D341Med (cell line): ENCODE measurements at places on chromosomes 7 and 10.
A peak's percentile ranks its signal among the peaks of the same experiment; 100 is the strongest.

- DNase-seq, result no peak
These were observed 34.2 kb upstream of the TARP start for GRCh38 chr7:38307640-38308039.

- DNase-seq, result no peak
These were observed 37.3 kb downstream of the ZCCHC24 start for GRCh38 chr10:79407811-79408795.

DNA sequence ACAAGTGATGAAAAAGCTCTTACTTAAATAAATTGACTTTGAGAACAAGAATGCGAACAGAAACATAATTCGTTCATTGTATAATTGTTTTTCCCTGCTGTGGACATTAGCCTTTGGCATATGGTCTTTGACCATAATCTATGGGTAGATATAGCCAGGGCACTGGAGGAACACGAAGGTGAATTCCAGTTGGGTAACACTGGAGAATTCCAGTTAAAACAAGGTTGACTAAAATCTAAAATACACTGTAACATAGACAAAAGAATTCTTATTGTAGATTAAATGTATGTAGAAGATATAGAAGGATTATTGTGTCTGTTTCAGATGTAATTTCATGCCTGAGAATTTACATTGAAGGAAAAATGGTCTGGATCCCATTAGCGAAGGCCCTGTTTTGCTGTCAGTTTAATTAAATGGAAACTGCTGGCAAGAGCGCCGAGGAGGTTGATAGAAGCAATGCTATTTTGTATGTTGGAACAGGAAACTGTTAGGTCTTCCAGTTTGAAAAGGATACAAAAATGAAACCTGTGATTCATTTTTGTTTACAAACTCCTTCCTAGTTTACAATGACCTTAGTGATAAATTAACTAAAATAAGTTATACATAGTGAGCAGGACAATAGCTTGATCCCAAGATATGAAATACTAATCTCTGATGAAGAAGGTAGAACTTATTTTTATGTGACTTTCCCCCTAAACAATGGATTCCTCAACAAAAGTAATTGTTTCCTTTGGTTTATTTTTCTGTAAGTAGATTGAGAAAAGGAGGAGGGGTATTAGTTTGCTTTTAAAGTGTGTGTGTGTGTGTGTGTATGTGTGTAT is 68.9 kb downstream of the ARID5B start:
- no peak for DNase-seq

DNA sequence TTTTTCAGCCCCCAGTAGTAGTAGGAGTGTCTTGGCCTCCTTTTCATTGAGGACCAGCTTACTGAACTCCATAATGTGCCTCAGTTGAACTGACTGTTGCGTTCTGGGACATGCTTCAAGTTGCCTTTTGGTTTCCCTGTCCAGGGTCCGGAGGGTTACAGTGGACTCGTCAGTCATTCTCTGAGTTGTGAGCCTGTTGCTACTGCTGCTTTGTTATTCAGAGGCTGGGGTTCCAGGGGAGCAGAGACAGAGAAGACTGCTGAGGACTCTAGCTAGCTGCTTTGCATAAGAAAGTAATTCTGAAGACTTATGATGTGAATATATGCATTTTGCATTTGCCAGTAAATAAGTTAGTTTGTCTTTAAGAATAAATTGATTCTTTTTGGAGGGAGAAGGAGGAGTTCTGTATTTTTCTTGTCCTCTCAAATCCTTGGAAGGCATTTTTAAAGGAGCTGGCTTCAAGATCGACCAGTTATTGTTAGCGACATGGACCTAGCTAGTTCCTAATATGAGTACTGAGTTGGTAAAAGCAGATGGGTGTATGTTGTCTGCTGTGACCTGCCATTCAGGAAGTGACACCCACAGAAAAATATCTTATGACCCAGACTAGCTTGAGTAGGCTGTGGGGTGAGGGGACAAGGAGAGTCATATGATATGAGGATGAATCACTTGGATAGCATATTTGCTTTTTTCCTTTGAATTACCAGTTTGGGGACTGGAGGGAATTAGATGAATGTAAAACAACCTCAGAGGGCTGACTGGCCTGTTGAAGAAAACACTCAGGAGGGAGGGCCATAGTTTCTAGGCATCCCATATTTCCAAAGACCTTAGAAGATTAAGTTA is 8.3 kb downstream of the PI4K2A start:
- DNase-seq, result no peak

DNA sequence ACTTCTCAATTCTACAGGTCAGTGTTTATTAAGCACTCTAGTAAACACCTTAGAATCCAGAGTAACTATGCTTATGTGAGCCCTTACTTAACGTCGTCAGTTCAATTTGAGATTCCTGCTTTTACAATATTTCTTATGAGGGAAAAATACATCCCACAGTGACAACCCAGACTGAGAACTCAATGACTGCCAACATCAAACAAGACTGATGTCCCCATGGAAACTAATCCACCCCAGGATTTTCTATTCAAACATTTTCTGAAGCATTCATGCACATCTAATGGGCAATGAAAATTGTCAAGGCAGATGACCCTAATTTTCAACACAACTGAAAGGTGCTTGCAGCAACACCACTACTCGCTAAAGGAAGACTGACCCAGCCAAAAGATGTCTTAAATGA is 67.0 kb downstream of the ATE1 start:
- DNase-seq, result no peak

DNA sequence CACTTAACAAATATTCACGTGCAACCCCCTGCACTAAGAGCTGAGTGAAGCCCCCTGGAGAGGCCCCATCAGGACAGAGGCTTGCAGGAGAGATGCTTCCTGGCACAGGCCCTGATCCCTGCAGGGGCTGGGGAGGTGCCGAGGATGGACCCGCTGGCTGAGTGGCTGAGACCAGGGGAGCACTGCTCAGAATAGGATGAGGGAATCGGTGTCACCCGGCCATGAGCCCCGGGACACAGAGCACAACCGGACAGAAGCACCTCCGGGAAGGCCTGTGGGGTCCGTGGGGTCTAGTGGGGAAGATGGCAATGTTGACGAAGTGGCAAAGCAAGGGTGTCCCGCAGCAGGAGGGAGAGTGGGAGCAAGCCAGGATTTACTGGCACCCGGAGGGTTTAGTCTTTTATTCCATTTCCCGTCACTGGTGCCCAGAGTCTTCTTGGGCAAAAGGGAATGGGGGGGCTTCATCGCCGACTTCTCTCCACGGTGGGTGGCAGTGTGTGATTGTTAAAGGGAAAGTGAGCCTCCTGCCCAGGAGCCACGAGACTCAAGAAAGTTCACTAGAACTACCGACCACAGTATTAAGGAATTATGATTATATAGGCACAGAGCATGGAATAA is 140.7 kb downstream of the ADARB2 start:
- DNase-seq, result no peak

- DNase-seq, result peak; percentile 14
These were observed 21.2 kb downstream of the CALML5 start for GRCh38 chr10:5477948-5478693.

DNA sequence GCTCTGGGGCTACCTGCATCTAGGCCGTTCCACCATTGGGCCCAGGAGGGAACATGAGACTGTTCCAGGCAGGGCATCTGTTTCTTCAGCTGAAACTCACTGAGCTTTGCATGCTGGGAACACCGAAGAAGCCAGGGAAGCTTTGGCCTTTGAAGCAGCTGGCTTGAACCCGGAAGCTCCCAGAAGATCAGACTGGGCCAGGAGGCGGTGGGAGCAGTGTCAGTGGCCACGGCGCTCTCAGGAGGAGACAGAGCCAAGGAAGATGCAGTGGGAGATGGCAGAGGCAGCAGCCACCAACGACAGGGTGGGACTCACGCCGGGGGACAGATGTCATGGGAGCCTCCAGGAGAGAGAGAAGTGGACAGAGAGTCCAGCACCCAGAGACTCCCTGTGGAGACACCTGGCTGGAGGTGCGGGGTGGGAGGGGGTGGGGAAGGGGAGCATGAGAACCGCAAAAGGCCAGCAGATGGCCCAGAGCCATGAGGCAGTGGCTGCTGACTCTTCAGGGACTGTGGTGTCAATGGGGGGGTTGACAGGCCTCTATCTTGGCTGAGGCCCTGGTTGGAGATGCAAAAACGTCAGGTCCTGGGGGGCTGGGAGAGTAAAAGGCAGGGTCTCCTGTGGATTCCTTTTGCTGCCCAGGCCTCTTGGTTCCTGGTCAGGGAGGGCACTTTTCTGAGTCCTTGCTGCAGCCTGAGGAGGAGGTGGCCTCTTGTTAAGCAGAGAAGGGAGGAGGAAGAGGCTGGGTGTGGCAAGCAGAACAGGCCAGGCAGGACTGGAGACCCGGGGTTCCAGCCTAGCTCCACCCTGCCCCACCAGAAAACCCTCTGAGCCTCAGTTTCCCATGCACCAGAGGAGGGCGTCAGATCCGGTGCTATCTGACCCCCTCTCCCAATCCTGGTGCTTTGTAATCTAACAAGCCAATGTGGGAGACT is 6.3 kb upstream of the AQP1 start:
- no peak for DNase-seq

DNA sequence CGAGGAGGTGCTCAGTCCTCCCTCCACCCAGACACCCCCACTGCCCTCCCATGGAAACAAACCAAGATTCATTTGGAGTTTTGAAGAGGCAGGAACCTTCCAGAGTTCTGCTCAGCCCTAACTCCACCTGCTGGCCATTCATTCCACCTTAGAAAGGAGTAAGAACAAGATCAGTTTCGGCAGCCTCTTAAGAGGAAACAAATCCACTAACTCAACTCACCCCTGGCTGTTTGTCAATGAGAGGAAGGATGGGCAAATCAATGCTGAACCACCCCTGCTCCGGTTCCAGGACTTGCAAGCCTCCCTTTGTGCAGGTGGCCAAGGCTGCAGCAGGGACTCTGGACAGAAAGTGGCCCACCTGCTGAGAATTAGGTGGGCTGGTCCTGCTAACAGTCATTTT is 26.2 kb downstream of the CCDC3 start:
- no peak for DNase-seq

GRCh38 chr7:126791306-126791705 is 461.4 kb downstream of the GRM8 start:
- no peak for DNase-seq

- no peak for DNase-seq
These were observed 61.1 kb upstream of the SEM1 start for GRCh38 chr7:96770758-96771157.

- DNase-seq, result no peak
These were observed 76.2 kb downstream of the CTBP2 start for GRCh38 chr10:125084191-125084613.

- no peak for DNase-seq
These were observed 45.9 kb upstream of the BTRC start for GRCh38 chr10:101308051-101308450.

DNA sequence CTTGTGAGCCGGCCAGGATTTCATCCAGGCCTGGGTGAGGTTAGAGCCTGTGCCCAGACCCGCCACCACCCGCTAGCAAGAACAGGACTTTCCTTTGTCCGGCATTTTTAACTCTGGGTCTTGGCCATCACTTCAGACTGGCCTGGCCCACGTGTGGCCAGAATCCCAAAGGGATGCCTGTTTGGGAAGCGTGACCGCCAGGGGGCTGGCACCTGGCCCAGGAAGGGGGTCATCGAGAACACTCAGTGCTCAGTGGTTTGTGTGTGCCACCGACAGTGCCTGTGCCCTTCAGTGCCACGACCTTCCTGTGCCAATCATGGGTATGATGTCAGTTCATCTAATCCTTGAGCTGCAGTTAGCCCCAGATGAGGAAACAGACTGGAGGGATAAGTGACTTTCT is 85.0 kb downstream of the ZMIZ1 start:
- DNase-seq, result no peak

GRCh38 chr7:139332697-139333359 is 8.3 kb upstream of the FMC1 start:
- DNase-seq, result no peak

DNA sequence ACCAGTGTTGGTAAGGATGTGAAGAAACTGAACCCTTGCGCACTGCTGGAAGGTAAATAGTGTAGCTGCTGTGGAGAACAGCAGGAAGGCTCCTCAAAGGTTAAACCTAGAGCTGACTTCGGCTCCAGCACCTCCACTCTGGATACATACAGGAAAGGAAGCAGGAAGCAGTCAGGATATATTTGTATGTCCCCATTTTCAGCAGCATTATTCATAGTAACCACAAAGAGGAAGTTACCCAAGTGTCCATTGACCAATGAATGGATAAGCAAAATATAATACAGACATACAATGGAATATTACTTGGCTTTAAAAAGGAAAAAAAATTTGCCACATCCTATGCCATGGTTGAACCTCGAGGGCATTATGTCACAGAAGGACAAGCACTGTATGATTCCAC is 15.0 kb downstream of the RET start:
- no peak for DNase-seq

DNA sequence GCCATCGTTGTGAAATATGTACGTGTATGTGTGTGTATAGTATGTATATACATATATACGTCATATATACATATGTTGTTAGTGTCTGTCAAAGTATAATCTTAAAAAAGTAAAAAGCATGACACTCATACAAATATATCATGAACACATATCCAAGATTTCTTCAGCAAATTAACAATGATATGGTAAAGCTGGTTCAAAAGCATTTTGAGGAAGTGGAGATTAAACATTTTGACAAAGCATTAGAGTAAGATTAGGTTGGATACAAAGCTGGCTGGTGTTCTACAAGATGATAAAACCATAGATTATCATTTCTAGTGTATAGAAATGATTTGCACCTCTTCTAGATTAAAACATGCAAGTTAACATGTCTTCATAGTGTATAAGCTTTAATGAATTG is 771 bp upstream of the NUDCD3 start:
- DNase-seq, result no peak

GRCh38 chr10:127977357-127978009 is 70.6 kb downstream of the PTPRE start:
- DNase-seq, result no peak

GRCh38 chr10:48690791-48691660 is 6.4 kb downstream of the WDFY4 start:
- no peak for DNase-seq

DNA sequence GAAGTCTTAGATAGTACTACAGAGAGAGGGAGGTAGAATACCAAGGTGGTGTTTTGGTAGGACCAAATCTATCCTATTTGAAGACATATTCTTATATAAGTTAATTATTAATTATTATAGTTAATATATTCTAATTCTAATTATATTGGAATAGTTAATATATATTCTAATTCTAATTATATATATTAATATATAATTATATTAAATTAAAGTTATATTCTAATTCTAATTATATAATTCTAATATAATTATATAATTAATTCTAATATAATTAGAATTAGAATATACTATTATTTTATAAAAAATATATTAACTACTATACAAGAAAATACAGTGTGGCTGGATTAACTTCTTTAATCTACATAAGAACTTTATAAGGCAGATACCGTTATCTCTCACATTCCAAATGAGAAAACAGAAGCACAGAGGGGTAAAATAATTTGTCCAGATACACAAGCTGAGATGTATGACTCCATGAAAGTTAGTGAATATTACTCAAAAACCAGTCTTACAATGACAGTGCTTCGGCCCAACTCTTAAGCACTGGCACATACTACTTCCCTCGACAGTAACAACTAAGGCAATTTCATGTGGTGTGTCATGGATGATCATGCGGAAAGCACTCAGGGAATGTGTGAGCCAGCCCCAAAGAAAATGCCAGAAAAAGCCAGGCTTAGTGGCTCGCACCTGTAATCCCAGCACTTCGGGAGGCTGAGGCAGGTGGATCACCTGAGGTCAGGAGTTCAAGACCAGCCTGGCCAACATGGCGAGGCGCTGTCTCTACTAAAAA is 42.6 kb downstream of the TYW1B start:
- DNase-seq, result no peak

- no peak for DNase-seq
These were observed 2.8 kb downstream of the GPR15LG start for GRCh38 chr10:84176351-84176750.
